ENCODE measurements at places on chromosomes 7 and 10.

- no peak for DNase-seq
These were observed 136.3 kb downstream of the KCNMA1 start for GRCh38 chr10:77501152-77501845.

GRCh38 chr7:101302641-101303101 lies 18.9 kb downstream of the IFT22 start:
- no peak for DNase-seq

GRCh38 chr7:66157060-66157459 lies 42.4 kb downstream of the CRCP start:
- no peak for DNase-seq

DNA sequence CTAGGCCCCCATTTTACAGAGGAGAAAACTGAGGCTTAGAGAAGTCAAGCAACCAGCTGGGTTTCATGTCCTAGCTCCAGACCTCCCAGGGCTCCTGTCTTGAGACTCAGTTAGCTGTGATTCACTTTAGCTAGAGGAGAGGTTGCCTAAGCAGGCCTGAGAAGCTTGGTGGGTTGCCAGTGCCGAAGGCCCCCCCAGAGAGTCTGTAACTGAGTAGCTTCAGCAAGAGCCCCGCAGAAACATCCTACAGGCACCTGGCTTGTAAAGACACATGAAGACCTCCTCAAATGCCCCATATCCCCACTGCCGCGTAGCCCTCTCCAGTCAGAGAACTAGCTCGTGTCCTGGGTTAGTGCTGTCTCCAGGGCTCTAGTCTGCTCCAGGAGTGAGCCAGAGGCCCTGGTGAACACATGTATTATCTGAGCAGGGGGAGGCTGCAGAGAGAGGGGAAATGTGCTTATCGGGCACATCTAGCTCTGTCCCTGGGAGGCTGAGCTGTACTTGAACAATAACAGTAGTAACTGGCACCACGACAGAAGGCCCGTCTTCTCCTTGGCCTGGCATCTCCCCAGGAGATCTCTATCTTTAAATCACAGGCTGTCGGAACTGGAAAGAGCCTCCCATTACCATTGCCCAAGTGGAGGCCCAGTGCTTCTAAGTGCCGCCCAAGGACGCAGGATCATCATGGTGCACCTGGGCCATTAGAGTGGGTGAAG lies 28.9 kb downstream of the UNC5B start:
- no peak for DNase-seq

DNA sequence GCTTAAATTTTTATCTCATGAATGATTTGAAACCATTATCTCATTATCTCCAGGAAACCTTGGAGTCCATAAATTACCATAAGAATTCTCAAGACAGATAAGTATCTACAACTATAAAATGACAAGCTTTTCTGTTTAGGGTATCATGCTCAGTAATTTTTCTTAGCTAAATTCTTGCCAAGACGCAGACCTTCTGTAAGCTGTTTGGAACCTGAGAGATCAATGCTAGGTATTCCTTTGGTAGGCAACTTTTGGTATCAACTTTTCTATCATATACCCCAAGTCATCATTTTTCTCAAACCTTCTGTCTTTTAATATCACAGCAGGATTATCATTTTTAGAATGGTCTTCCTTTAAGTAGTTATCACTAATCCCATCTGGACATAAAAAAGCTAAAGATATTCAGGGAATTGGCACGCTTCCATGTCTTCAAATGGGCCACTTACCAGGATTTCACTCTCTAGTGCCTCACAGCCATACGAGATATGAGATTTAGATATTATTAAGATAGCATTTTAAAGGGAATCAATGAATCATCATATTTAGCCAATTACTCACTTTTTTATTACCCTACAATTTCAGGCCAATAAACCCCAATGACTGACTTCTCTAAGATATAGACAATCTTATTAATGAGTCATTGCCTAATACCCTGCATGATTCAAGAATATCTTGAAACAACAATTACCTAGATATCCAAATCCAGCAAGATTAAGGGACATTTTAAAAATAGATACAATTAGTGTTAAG lies 544.1 kb downstream of the HTR7 start:
- DNase-seq: no peak

- no peak for DNase-seq
These were observed 231.4 kb downstream of the BMPER start for GRCh38 chr7:34136698-34137097.

DNA sequence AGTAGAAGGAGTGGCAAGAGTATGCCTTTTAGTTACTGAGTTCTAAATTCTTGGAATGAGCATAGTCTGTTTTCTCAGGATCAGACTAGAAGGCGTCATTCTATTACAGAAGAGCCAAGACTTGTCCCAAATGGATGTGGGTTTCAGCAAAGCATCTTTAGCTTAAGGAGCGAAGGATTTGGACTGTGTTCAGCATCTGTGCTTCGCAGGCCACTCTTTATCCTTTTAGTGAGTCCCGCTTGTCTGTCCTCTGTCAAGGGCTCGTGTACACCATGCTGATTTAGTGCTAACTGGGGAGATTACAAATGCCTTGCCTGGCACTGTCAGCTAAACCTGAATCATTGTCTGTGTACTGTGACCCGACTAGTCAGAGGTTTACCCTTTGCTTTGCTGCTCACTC lies 465.7 kb downstream of the AUTS2 start:
- DNase-seq: no peak

DNA sequence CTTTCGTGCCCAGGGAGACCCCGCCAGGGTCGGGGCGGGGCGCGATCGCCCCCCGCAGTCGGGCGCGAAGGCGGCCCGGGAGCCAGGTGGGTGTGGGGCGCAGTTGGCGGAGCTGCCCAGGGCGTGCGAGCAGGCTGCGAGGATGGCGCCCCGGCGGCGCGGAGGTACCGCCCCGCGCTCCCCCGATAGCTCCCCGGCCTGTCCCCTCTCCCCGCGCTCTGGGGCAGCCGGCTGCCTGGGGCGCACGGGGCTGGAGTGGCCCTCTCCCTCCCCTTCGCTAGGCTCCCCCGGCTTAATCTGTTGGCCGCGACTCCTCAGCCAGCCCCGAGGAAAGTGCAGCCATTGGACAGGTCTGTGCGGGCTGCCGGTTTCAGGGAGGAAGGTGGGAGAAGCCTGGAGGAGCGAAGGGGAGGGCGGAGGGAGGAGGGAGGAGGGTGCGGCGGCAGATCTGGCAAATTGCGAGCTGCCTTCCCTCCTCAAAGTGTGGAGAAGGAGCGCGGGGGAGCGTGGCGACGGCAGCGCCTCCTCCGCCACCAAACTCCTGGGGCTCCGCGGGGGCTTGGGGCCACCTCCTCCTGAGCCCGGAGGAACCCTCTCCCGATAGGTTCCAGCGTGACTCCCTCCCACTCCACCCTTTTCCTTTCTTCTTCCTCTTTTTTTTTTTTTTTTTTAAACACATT lies 361 bp upstream of the PLXDC2 start:
- no peak for DNase-seq

- no peak for DNase-seq
These were observed 184.9 kb downstream of the PTEN start for GRCh38 chr10:88048312-88048711.

DNA sequence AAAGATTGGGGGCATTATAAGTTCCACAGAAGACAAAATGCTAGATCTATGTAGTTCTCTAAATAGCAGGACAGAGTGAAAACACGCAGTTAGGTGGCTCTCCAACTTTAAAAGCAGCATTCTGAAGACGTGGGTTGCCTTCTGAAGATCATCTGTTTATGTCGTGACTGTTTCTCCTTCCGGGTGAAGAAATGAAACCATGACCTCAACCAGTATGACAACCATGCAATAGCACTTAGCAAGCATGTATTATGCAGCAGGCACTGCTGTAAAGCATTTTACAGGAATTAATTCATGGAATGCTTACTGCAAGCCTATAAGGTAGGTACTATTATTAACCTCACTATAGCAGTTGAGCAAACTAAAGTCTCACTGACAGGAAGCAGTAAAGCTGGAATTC lies 125.2 kb downstream of the SLC25A13 start:
- no peak for DNase-seq

DNA sequence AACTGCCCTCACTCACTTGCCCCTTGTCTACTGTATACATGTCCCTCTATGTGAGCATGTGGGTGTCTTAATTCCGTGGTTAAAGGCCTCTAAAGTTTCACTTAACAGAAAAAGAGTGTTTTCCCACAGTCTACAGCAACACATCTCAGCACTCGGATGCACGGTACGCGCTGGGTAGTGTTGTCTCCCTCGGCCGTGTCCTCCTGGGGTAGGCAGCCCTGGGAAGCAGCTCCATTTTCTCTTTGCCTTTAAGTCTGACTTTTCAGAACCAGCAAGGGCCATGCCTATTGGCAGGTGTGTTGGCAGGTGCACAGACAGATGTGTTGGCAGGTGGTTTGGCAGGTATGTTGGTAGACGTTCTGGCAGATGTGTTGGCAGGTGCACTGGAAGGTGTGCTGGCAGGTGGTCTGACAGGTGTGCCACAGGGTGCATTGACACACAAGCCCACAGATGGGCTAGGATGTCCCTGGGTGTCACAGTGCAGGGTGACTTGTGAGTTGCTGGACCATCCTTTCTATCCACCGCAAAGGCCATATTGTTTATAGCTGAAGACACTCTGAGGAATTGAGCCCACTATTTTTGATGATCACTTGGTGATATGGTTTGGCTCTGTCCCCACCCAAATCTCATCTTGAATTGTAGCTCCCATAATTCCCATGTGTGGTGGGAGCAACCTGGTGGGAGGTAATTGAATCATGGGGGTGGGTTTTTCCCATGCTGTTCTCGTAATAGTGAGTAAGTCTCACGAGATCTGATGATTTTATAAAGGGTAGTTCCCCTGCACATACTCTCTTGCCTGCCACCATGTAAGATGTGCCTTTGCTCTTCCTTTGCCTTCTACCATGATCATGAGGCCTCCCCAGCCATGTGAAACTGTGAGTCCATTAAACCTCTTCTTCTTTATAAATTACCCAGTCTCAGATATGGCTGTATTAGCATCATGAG lies 296.9 kb downstream of the TNS3 start:
- DNase-seq: no peak

DNA sequence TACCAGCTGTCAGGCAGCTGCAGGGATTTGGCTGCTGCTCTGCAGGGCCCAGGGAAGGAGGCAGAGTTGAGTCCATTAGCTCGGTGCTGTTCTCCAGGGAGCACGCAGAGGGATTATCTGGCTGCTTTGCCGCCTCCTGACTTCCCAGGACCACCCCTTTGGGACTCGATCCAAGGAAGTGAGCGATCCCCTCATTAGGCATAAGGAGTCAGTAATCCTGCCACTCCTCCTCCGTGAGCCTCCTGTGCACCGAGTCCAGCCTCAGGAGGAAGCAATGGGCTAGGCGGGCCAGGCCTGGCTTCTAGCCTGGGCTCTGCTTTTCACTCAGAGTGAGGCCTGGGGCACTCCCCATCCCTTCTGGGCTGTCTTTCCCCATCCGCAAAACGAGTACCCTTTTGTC lies 417.9 kb downstream of the RPS24 start:
- DNase-seq: no peak

DNA sequence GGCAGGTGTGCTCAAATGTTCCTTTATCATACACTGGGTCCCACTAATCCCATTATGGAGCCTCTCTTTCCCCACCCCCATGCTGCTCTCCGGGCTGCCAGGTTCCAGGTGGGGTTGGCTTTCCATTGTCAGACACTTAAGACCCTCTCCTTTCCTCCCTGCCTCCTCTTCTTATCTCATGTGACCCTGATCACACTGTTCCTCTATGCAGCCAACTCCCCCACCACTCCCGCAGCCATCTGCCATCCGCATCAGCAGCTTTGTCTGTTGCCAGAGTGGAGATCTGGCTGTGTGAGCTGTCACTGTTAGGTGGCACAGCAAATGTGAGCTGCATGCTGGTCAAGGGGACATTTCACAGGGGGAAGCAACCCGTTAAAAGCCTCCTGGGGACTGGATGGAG lies 391.4 kb downstream of the TNS3 start:
- DNase-seq: no peak

DNA sequence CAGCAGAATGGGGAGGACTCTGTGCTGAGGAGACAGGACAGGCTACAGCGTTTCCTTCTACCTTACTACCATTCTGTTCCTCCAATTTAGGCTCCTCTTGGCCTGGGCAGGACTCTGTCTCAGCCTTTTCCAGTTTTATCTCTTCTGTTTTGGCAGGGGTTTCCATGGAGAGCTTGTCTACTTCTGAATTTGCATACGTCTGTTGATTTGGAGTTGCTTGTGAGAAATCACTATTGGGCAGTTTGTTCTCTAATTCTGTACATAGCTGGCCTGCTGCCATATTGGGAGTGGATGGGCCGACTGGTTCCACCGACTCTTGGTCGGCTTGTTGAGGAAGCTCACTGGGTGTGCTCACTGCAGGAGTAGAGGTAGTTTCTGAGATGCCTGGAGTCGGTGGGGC lies 136.8 kb downstream of the GALNT11 start:
- DNase-seq: no peak

DNA sequence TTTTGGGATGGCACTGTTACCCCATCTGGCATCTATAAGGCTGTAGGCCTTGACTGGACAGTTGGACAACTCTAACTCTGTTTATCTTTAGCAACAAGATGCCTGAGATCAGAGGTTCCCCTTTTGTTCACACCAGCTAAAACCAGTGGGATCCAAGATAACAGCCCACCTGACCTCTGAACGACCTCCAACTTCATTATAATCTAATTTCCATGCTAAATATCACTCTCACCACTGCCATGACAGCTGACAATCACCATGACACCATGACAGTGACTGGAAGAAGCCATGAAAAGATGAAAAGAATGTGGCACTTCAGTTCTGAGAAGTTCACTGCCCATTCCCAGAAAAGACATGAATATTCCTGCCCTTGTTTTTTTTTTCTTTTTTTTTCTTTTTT lies 281.4 kb upstream of the TAC1 start:
- no peak for DNase-seq

- no peak for DNase-seq
These were observed 573.0 kb upstream of the POM121L12 start for GRCh38 chr7:52462474-52462873.

DNA sequence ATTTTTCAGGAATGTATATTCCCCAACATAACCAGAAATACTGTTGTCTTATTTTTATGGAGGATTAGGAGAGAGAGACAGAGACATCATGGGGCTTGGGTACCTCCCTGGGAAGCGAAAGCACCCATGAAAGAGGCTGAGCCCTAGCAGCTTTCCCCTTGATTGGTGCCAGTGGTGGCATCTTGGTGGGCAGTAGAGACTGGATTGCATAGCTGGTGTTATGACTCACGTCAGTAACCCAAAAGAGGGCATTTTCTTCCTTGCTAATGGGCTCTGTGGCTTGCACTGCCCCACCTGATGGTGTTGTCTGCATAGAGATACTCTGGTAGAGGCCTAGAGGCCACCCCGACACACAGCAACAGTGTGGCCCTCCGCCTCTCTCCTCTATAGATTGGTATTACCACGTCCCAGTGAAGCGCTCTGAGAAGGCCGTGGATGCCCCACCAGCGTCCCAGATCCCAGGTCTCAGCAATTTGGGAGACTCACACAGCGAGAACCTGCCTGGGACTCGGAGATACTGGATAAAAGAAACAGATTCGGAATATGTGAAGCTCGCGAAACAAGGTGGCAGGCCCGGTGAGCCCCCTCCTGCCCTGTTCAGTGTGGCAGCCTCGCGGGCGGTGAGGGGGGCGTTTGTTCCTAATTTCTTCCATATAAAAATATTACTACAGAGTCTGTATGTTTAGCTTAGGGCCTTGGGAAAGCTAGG lies 5.8 kb downstream of the C7orf57 start:
- DNase-seq: no peak

GRCh38 chr7:13778967-13779366 lies 210.5 kb downstream of the ETV1 start:
- no peak for DNase-seq

- DNase-seq: no peak
These were observed 21.7 kb upstream of the RHOBTB1 start for GRCh38 chr10:60965696-60966095.

GRCh38 chr10:98158576-98158975 lies 24.1 kb downstream of the R3HCC1L start:
- no peak for DNase-seq
